Activated naive CD8-positive, alpha-beta T cell treated with anti-CD3 and anti-CD28 coated beads for 36 hours (primary cell): ENCODE measurements at places on chromosomes 6 and 20. TPM values are rescaled to one million over a fixed set of nuclear protein-coding genes. Genes with fewer than 3 reads are reported as not detected.

DNA sequence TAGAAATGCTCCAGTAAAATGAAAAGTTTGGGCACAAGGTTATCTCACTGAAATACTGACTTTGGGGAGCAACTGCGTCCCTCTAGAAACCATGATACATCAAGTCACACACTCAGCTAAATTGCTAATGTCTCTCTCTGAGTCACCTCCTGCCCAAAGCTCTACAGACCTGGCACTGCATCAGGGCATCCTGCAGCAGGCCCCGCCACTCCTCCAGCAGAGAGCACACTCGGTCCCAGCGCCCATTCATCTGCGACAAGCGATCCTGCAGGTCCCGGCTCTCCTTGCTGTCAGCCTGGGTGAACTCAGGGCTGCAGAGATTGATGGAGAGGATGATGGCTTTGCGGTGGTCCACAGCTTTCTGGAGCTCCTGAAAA, 329.0 kb downstream of the ESR1 start:
- no peaks in the 10 kb centered on the region for H3K27me3 ChIP-seq
- no peaks in the 10 kb centered on the region for H3K4me1 ChIP-seq
- no peak overlapping the region for H3K4me3 ChIP-seq
- no peak for DNase-seq
- H3K27ac ChIP-seq, result no peak overlapping the region
- peaks cover 4% of the 10 kb centered on the region for H3K36me3 ChIP-seq

DNA sequence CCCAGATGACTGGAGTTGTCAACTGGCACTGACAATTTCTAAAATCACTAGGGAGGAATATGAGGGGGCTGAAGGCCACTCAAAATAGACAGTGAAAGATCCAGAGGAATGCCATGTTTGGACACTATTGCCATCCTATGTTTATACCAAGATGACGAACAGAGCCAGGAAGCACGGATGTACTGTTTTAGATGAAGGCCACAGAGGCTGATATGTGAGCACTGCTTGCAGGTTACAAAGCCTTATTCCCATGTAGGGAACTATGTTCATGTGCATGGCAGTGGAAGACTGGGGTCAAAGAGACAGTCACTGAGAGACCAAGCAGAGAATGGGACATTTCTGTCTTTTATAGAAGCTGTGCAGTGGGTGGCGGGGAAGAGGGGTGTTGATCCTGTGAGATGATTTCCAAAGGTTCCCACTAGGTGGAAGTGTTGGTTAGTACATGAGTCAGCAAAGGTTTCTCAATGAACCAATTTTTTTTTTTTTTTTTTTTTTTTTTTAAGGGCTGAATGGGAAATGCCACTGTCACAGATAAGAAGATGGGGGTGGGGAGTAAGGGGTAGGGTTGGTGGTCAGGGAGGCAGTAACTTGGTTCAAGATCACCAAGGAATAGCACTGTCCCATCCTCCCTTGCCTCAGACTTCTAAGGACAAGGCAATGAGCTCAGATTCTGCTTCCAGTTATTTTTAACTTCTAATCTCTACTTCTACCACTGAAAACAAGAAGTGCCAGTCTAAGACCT, 46.7 kb upstream of the MOCS1 start:
- no peak overlapping the region for H3K27ac ChIP-seq
- H3K27me3 ChIP-seq, result peaks cover 23% of the 10 kb centered on the region
- no peak overlapping the region for H3K4me3 ChIP-seq
- no peak for DNase-seq
- no peaks in the 10 kb centered on the region for H3K36me3 ChIP-seq

DNA sequence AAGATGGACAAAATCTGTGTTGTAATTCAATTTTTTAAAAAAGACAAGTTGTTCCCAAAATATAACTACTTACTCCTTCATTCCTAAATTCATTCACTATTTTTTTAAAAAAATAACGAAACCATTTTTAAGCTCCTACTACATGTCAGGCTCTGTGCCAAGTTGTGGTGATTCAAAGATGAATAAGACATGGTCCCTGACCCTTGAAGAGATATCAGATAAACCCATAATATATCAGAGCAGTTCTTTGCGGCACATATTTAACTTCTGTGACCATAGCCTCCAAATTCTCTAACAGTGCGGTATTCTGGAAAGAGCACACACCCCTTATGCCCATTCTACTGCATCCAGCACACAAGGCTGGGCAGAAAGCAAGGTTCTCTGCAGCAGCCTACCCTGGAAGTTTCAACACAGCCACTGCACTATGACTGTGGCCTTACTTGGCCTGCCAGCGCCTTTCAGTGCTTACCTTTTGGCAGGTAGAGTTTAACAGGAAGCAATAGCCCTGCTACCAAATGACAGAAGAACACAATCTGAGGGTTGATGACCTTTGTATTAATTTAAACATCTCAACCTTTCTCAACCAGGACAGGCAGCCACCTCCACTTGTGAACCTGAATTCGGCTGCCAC, 406.5 kb downstream of the BTBD9 start:
- no peak overlapping the region for H3K4me3 ChIP-seq
- DNase-seq, result no peak
- H3K27ac ChIP-seq, result no peak overlapping the region
- peaks cover 2% of the 10 kb centered on the region for H3K4me1 ChIP-seq
- H3K36me3 ChIP-seq, result peaks cover 8% of the 10 kb centered on the region
- no peaks in the 10 kb centered on the region for H3K27me3 ChIP-seq

DNA sequence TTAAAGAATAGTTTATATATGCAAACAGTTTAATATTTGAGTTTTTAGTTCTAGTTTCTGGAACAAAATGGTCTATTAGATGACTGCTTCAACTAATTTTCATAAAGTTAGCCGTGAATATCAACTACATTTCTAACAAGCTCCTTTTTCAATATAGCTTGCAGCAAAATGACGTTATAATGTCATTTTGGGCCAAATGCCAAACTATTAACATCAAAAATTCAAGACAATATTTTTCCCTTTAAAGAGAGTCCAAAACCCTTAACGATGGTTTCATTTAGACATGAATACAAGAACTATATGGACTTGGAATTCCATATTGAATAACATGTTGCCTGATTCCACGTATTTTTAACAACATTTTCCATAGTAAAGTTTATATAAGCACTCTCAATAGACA, 91.0 kb downstream of the SMLR1 start:
- H3K4me1 ChIP-seq, result peaks cover 2% of the 10 kb centered on the region
- H3K27me3 ChIP-seq, result no peaks in the 10 kb centered on the region
- no peak overlapping the region for H3K27ac ChIP-seq
- H3K36me3 ChIP-seq, result peaks cover 4% of the 10 kb centered on the region
- DNase-seq, result no peak

- no peaks in the 10 kb centered on the region for H3K36me3 ChIP-seq
- H3K4me3 ChIP-seq, result no peak overlapping the region
- no peak overlapping the region for H3K27ac ChIP-seq
- peaks cover 8% of the 10 kb centered on the region for H3K27me3 ChIP-seq
Observed at GRCh38 chr20:54570561-54570960, 95.2 kb downstream of the DOK5 start.

DNA sequence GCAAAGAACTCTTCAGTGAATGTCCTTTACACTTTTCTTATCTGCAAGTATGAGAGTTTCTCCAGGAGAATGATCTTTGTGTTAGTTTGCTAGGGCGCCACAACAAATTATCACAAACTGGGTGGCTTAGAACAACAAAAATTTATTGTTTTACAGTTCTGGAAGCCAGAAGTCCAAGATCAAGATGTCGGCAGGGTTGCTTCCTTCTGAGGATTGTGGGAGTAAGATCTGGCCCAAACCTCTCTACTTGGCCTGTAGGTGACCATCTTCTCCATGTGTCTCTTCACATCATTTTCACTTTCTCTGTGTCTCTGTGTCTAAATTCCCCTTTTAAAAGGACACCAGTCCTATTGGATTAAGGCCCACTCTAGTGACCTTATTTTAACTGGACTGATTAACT, 103.0 kb downstream of the ADTRP start:
- H3K36me3 ChIP-seq, result peaks cover 2% of the 10 kb centered on the region
- H3K27ac ChIP-seq, result no peak overlapping the region
- H3K27me3 ChIP-seq, result no peaks in the 10 kb centered on the region
- no peak for DNase-seq
- no peaks in the 10 kb centered on the region for H3K4me1 ChIP-seq

DNA sequence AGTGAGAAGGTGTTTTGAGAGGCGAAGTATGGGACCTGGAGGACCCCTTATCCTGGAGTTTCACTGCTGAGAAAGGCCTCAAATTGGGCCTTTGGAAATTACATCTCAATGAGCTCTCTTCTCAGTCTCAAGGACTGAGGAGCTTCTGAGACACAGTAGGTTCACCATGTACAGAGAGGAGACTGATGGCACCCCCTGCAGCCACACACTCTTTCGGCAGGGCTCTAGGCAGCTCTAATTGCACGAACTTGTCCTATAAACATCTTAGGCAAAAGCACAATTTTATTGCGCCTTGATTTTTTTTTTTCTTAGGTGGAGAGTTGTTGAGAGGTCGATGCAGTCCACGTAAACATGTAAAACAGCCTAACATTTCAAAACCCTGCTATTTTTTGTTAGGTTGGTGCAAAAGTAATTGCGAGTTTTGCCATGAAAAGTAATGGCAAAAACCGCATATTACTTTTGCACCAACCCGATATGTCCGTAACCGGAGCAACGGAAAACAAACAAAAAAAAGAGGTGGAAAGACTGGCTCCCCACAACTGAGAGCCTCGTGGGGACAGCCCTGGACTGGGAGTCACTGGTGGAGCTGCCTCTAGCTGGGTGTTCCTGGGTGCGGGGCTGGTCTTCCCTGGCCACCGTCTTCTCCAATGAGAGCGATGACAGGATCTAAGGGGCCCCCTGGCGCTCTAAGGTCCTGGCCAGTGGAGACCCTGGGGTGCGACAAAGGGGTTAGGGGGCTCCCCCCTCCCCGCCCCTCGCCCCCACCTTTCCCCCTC, 84.0 kb upstream of the EYA2 start:
- no peaks in the 10 kb centered on the region for H3K36me3 ChIP-seq
- DNase-seq, result no peak
- no peak overlapping the region for H3K4me3 ChIP-seq
- H3K27ac ChIP-seq, result no peak overlapping the region
- H3K27me3 ChIP-seq, result peaks cover 40% of the 10 kb centered on the region
- no peaks in the 10 kb centered on the region for H3K4me1 ChIP-seq

DNA sequence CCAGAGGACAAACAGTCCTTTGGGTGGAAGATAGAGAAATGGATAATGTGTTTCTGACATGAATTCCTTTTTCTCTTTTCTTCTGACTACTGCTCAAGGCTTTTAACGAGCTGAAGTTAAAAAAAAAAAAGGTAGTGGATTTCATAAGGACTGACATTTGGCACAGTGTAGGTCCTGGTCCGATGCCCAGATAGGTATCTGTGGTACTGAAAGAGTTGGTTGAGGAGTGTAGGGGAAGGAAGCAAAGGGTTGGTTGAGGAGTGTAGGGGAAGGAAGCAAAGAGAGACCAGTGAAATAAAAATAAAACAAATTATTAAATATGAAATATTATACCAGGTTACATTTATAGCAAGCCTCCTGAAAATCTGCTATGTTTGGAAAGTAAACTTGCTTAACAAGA, 11.8 kb downstream of the UTRN start:
- H3K4me3 ChIP-seq, result no peak overlapping the region
- H3K27me3 ChIP-seq, result peaks cover 4% of the 10 kb centered on the region
- H3K4me1 ChIP-seq, result peaks cover 14% of the 10 kb centered on the region
- H3K27ac ChIP-seq, result no peak overlapping the region
- peaks cover 12% of the 10 kb centered on the region for H3K36me3 ChIP-seq

- peaks cover 90% of the 10 kb centered on the region for H3K27me3 ChIP-seq
- no peak for DNase-seq
- no peak overlapping the region for H3K27ac ChIP-seq
Observed at GRCh38 chr6:27679308-27679963, 206.5 kb upstream of the ZNF184 start.

- no peaks in the 10 kb centered on the region for H3K36me3 ChIP-seq
- no peak overlapping the region for H3K4me3 ChIP-seq
- DNase-seq, result no peak
Observed at GRCh38 chr20:39897781-39898466, 791.1 kb downstream of the MAFB start.

DNA sequence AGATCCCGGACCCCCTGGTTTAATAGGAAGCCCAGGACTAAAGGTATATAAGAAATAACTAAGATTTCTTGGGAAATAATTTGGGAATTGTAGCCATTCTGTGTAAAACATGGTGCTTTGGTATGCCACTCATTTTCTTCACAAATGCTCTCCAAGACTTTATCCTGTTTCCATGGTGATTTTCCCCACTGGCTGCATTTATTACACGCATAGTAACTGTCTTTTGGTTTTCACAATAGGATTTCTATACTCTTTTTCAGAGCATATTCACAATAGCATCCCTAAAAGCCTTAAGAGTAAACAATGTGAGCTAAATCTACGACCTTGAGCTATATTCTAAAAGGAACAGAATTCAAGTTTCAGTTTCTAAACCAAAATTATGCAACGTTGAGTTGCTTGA, 160.8 kb downstream of the COL9A1 start:
- no peaks in the 10 kb centered on the region for H3K4me1 ChIP-seq
- no peak for DNase-seq
- H3K4me3 ChIP-seq, result no peak overlapping the region
- no peak overlapping the region for H3K27ac ChIP-seq

GRCh38 chr20:37346535-37347346, 801 bp downstream of the SRC start:
- no peaks in the 10 kb centered on the region for H3K27me3 ChIP-seq
- no peak overlapping the region for H3K27ac ChIP-seq
- H3K4me3 ChIP-seq, result no peak overlapping the region
- H3K36me3 ChIP-seq, result no peaks in the 10 kb centered on the region

DNA sequence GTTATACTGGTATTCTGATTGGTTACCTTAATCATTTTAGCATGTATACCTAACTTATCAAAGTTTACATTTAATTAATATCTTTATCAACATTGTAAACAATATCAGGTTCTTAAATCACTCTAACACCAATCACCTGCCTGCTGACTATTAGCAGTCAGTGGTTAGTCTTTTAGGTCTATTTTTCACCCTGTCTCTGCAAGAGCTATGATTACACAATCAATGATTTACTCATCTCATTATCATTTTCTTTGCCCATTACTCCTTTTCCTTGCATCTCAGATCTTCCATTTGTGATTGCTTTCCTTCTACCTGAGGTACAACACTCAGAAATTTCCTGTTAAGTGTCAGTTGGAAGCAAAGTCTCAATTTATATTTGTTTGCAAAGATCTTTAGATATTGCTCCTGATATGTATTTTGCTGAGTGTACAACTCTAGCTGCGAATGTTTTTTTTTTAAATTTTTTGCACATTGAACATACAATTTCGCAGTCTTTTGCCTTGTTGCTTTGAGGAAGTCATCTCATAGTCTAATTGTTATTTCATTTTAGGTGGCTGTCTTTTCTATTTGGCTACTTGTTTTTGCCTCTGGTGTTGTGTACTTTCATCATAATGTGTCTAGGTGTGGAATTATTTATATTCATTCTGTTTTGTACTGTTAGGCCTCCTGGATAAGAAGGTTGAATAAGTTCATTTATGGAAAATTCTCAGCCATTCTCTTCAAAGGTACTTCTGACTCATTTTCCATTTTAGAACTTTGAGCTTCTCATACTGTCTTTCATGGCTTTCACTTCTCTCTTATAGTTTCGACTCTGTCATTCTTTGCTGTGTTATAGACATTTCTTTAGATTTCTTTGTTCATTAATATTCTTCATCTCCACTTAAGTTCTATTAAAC, 104.9 kb upstream of the CEP162 start:
- DNase-seq, result no peak
- no peaks in the 10 kb centered on the region for H3K36me3 ChIP-seq
- H3K4me3 ChIP-seq, result no peak overlapping the region

GRCh38 chr6:137122612-137123011, 50.8 kb downstream of the IL22RA2 start:
- H3K27me3 ChIP-seq, result no peaks in the 10 kb centered on the region
- no peak for DNase-seq
- H3K4me1 ChIP-seq, result no peaks in the 10 kb centered on the region
- no peaks in the 10 kb centered on the region for H3K36me3 ChIP-seq

The PDYN gene
- not detected for total RNA-seq

The SIRPB1 gene
- total RNA-seq, result 4.5 TPM

The ADGRF1 gene
- total RNA-seq, result not detected

The BNIP5 gene
- not detected for total RNA-seq

The HSPA1A gene
- total RNA-seq, result 24.3 TPM

The PTCRA gene
- total RNA-seq, result not detected

The CGA gene
- not detected for total RNA-seq

The HLA-DPA1 gene
- 14.7 TPM for total RNA-seq

The C6orf141 gene
- 0.33 TPM for total RNA-seq
